ENCODE measurements at places on chromosomes 16 and 17.

DNA sequence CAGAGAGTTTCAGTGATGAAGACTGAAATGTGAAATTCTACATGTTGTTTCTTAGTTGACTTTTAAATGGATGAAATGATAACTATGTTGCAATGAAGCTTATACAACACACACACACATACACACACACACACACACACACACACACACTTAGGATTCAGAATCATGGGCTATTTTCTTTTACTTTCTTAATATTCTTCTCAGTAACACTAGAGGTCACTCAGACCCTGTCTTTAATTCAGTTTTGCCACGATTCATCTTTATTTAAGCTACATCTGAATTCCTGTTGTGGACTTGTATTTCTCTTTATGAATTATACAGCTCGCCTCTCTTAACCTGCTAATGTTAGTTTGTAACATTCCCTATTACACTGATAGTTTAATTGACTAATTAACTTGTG lies 109.6 kb upstream of the GOT2 start:
- DNase-seq: no peak

DNA sequence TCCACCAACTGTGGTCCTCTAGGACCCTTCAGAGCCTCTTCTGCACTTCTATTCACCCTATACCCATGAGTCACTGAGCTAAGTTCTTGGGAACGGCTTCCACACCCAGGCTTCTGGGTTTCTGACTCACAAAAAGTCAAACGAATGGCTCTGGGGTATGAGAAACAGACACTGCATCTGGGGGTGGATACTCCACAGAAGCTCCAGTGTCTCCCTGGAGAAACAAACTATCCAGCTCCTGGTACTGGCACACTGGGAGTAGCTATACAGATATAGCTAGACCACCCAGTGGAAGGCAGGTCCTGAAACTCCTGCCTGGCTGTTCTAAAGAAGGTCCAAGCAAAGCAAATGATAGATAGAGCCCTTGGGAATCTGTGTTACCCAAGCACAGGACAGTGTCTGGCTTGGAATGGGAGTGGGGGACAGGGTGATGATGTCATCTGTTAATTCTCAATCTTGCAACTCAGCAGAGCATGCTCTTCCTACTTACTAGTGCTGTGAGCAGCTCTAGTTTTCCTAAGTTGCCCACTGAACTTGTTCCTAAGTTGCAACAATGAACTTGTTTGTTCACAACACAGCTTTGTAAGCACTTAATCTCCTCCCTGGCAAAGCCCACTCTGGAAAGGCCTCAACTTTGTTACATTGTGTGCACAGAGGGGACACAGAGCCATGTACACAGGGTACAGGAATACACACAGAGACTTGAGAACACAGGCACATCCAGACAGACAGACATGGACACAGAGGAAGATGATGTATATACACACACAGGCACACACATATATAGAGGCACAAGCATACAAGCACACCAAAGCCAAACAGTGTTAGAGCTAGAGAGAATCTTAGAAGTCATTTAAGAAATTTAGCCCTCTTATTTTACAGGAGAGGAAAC lies 6.7 kb downstream of the MMP28 start:
- DNase-seq: no peak

DNA sequence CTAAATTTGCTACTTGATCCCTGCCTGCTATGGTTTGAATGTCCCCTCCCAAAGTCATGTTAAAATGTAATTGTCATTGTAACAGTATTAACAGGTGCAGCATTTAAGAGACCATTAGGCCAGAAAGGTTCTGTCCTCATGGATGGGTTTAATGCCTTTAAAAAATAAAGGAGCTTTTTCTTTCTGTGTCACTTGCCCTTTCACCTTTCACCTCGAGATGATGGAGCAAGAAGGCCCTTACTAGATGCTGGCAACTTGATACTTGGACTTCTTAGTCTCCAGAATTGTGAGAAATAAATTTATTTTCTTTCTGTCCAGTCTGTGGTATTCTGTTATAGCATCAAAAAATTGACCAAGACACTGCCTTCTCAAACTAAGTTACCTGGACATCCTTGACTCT lies 98.5 kb downstream of the BRIP1 start:
- DNase-seq: no peak

DNA sequence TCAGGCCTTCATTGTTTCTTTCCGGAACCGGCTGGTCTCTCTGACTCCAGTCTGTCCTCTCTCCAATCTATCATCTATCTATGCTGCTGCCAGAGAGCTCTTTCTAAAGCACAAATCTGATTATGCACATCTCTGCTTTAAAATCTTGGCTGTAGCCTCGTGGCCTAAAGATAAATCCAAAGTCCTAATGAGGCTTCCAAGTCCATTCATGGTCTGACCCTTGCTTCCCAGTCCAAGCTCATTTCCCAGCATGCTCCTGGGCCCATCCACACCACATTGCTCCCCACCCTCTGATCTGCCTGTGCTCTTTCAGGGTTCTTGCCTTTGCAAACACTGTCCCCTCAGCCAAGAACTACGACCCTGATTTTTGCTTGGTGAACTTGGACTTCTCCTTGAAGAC lies 21.5 kb upstream of the PHB1 start:
- DNase-seq: no peak

GRCh38 chr16:17469741-17470181 lies 999 bp downstream of the XYLT1 start:
- no peak for DNase-seq

DNA sequence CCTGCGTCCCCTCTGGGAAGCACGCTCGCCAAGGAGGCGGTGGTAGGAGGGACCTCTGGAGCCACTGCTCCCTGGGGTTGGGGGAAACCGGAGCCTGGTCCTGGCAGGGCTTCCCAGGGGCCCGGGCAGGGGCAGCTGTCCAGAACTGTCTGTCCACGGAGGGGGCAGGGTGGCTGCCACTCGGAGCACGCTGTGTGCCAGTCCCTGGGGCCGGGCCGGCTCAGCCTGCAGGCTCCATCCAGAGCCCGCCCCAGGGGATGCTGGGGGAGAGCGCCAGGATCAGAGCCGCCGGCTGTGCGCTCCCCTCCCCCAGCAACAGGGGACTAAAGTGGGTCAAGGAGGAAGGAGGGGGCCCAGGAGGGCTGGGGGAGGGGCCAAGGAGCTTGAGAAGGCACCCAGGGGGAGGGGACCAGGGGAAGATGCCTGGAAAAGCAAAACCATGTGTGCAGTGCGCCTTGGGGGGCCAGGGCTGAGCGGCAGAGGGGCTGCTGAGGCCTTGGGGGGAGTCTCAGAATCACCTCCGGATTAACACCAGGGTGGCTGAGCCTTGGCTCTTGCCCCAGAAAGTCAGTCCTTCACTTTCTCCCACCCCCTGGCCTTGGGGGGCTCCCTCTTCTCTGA lies 21.3 kb downstream of the ZNF423 start:
- no peak for DNase-seq

GRCh38 chr17:410543-411401 lies 58.2 kb upstream of the RPH3AL start:
- DNase-seq: no peak

GRCh38 chr16:24917236-24917635 lies 71.5 kb downstream of the SLC5A11 start:
- no peak for DNase-seq

DNA sequence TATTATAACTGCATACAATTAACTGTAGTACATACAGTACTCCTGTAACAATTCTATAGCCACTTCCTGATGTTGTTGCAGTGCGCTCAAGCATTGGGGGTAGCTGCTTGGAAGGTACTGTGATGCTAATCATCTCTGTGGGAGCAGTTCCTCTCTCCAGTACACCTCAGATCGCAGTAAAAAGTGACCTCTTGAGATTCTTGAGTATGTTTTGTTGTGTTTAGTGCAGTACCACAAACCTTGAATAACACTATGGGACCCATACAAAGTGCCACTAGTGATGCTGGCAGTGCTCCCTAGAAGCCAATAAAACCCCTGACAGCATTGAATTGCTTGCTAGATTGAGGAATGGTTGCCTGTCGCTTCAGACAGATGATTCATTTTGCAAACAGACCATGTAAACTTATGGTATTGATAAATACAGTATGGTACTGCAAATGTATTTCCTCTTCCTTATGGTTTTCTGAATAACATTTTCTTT lies 193.0 kb downstream of the SPECC1 start:
- no peak for DNase-seq

DNA sequence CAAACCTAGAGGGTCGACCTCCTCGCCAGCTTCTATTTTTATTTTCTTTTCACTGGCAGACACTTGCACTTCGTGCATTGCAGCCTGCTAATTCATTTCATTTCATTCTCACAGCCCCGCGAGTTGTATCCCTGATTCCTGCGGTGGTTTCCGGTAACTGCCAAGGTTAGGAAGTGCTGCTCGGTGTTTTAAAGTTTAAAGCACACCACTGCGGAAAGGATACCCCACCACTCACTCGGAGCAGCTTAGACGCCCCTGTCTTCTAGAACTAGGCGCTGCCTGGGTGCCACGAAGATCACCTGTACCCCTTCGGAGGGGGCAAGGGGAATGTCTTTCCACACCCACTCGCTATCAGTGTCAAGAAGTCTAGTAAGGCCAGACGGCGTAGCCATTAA lies 509 bp downstream of the CNEP1R1 start:
- no peak for DNase-seq

DNA sequence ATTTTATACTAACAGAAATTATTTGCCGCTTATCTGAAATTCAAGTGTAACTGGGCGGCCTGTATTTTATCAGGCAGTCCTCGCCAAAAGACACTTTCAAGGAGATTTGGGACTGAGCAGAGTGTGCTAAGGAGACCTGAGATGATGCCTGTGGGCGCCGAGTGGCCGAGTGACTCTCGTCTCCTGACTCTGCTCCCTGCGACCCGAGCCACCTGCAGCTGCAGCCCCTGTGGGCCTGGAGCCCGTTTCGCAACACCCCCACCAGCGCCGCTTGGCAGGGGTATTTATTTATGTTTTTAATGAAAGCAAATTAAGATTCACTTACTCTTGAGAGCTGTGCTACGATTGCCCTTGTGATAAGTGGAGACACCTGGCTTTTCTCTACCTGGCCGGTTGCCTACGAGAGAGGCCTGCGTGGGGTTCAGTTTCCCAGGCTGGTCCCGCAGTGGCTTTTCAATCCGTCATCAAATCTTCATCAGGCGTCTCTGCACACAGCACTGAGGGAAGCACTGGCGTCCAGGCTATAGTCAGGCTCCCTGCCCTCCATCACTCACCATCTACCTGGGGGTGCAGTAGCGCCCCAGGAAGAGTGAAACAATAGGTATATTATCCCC lies 124.0 kb downstream of the SEC14L1 start:
- DNase-seq: no peak

DNA sequence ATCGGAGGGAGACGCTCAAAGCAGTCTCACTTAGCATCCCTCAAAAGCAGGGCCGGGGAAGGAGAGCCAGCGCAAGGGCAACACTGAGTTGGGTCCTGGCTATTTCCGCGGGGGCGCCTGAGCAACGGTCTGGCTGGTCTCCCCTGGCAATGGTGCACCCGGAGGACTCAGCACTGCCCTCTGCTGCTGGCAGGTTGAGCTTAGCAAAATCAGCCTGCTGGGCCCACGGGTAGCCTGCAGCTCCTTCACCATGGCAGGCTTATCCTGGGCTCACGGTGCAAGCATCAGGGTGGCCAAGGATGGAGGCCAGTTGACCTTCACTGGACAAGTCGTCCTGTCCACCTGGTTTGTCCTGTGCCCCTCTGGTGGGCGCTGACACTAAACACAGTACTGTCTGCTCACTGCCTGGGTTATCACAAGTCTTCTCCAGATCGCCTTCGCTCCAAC lies 14.4 kb upstream of the ALDH3A1 start:
- no peak for DNase-seq

DNA sequence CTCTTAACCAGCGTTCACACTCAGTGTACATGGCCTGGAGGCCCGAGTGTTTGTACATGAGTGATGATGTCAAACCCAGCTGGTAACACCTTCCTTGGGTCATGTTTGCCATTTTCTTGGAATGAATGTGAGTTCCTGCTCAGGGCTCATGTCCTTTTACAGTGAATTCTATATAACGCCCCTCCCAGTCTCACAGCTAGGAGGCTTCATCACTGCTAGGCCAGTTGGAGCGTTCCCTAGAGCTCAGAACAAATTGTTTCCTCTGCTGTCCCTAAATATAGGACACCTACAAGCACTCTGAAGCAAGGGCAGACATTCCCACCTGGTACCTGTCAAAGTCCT lies 5.5 kb downstream of the TIMM22 start:
- no peak for DNase-seq

DNA sequence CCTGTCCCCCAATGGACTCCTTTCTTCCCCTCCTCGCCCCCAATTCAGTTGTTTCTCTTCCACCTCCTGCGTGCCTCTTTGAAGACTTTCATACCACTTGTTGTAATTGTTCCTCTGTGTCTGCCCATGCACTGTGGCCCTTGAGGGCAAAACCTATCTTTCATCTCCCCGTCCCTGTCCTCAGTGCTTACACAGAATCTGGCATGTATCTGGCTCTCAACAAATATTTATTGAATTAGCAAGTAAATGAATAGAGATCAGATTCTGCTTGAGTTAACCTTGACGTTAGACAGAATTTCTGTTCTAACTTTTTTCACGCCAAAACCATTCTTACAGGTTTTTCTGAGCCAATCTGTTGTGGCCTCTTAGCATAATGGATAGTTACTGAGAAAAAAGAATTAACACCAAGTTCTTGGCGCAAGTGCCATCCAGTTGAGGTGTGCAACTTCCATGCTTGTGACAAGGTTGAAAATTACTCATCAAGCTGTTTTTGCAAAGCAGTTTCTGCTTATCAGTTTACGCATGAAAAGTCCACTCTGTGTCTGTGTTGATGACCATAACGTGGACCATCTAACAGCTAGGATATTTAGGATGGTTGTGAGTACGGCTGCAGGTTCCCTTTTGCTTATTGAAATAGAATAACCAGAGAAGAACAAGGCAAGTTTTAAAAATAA lies 215.1 kb downstream of the PRKCA start:
- DNase-seq: no peak

- no peak for DNase-seq
These were observed 11.6 kb downstream of the GSG1L2 start for GRCh38 chr17:9810100-9810949.

- DNase-seq: no peak
These were observed 424.5 kb upstream of the MON1B start for GRCh38 chr16:76766538-76766937.

GRCh38 chr16:10678655-10679054 lies 16.1 kb downstream of the TEKT5 start:
- no peak for DNase-seq

DNA sequence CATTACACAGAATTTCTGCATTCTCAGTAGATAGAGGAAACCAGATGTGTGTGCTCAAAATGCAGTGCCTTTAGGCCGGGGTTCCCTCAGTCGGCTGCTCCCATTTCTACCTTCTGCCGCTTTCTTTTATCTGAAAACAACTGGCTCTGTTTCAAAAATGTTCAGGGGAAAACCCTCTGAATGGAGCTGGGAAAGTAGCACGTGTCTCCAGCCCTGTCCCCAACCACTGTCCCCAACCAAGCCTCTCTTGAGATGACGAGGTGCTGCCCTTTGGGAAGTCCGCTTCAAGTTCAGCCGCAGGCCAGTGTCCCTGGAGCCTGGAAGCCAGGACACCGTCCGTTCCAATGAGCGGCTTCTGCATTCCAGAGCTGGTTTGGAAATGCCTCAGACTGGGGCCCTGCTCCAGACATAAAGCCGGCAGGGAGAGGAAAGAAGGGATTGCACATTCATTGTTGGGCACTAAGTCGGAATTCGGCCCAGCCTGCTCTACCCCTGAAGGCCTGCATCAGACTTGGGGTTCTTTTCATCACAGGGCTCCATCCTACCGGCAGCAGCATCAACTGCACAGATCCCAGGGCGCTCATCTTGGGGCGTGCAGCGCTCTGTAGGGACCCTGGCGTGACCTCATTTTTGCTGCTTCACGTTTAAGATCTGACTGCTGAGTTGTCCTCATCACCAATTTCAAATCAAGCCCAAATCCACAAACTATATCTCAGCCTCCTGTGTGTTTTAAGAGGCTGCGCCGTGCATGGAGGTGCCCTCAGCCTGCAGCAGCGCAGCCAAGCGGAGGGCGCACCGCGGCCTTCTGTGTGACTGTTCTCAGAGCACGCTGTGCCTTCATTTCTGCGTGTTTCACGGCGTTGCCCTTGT lies 111.3 kb downstream of the BANP start:
- no peak for DNase-seq

All from GOT3 (cell line).